ENCODE measurements at places on chromosomes 2 and 18. TPM values are rescaled to one million over a fixed set of nuclear protein-coding genes. Genes with fewer than 3 reads are reported as not detected.

Gene STARD6
- not detected for total RNA-seq

Gene WDPCP
- total RNA-seq = 17.2 TPM

Gene LCT
- total RNA-seq = 0.02 TPM

Gene SPATA3
- not detected for total RNA-seq

Gene SCLY
- total RNA-seq = 4.8 TPM

Gene ADD2
- total RNA-seq = 2.6 TPM

Gene MYO1B
- total RNA-seq = 7.9 TPM

DNA sequence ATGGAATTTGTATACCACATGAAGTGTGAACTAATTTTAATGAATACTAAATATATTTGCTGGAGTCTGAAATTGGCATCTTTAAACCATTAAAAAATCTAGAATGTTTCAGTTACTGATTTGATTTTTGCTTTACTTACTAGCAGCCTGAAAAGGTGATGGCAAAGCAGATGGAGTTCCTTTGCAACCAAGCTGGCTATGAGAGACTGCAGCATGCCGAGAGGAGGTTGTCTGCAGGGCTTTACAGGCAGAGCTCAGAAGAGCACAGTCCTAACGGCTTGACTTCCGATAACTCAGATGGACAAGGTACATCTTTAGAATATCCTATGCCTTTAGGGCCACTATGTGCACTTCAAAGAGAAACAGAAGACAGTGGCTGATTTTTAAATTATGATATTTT, 36.5 kb downstream of the NAB1 start:
- H3K36me3 ChIP-seq = peaks cover 52% of the 10 kb centered on the region
- DNase-seq = no peak
- no peak overlapping the region for H3K27ac ChIP-seq

- no peaks in the 10 kb centered on the region for H3K27me3 ChIP-seq
- no peak overlapping the region for H3K27ac ChIP-seq
- no peak overlapping the region for H3K4me3 ChIP-seq
- no peaks in the 10 kb centered on the region for H3K36me3 ChIP-seq
- DNase-seq = no peak
Measured at GRCh38 chr18:7305416-7305815, 74.5 kb downstream of the LRRC30 start.

- H3K4me3 ChIP-seq = no peak overlapping the region
- H3K27me3 ChIP-seq = no peaks in the 10 kb centered on the region
Measured at GRCh38 chr18:1436199-1436598, 531.5 kb downstream of the ADCYAP1 start.

- no peaks in the 10 kb centered on the region for H3K4me1 ChIP-seq
- no peak overlapping the region for H3K4me3 ChIP-seq
- DNase-seq = no peak
- no peaks in the 10 kb centered on the region for H3K36me3 ChIP-seq
Measured at GRCh38 chr2:153939124-153939796, 67.5 kb downstream of the GALNT13 start.

- H3K4me1 ChIP-seq = no peaks in the 10 kb centered on the region
- no peaks in the 10 kb centered on the region for H3K27me3 ChIP-seq
- H3K4me3 ChIP-seq = no peak overlapping the region
- H3K27ac ChIP-seq = no peak overlapping the region
Measured at GRCh38 chr2:59584958-59585357, 968.5 kb downstream of the BCL11A start.

DNA sequence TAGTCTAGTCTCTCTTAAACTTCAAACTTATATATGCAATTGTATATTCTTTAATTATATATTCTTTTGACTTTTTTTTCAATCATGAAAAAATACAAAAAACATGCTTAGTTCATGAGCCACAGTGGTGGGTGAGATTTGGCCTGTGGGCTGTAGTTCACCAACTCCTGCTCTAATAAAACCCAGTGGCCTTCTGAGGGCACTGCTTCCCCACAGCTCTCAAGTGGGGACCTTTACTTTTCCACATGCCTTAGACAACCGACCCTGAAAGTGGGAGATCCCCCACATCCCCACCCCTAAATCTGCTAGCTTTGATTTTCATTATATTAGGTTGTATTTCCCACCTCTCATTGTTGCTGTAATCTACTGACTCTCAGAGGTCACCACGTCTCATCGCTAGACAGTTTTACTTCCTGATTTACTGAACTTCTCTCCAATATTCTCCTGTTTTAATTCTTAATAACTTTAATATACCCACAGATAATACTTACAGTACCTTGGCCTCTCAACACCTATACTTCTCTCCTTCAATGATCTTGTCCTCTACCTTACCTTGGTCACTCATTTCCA, 57.3 kb downstream of the ROCK1 start:
- no peak overlapping the region for H3K4me3 ChIP-seq
- H3K36me3 ChIP-seq = no peaks in the 10 kb centered on the region

- H3K36me3 ChIP-seq = peaks cover 3% of the 10 kb centered on the region
- H3K27ac ChIP-seq = no peak overlapping the region
- no peak for DNase-seq
- no peaks in the 10 kb centered on the region for H3K27me3 ChIP-seq
- H3K4me3 ChIP-seq = no peak overlapping the region
Measured at GRCh38 chr2:222595581-222595980, 60.3 kb downstream of the FARSB start.

GRCh38 chr2:98088261-98088660, 1.3 kb downstream of the VWA3B start:
- H3K27ac ChIP-seq = no peak overlapping the region
- H3K4me3 ChIP-seq = no peak overlapping the region
- H3K36me3 ChIP-seq = no peaks in the 10 kb centered on the region
- peaks cover 16% of the 10 kb centered on the region for H3K4me1 ChIP-seq

- H3K4me1 ChIP-seq = no peaks in the 10 kb centered on the region
- no peaks in the 10 kb centered on the region for H3K27me3 ChIP-seq
- H3K4me3 ChIP-seq = no peak overlapping the region
- no peak for DNase-seq
Measured at GRCh38 chr18:23810396-23810795, 121.1 kb downstream of the LAMA3 start.
